ENCODE measurements at places on chromosomes 1 and 21.

DNA sequence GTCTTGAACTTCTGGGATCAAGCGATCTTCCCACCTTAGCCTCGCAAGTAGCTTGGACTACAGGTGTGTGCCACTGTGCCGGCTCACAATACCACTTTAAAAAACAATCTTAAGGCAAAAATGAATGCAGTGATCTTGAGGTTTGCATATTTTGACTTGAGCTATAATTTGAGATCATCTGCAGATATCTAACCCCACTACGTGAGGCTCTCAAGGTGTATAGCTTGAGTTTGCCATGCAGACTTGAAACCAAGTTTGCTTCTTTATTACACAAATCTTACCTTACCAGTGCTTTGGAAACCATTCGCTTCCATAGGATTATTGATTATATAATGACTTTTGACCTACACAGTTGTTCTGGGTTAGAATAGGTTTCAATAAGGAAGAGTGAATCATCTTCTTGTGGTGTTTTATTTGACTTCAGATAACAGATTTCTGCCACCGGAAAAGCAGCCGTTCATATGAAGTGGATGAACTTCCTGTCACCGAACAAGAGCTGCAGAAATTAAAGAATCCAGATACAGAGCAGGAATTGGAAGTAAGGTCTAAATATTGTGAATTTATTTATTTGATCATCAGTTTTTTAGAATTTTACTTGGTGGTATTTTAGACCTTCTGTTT lies 155.1 kb downstream of the VPS13D start:
- no peak for DNase-seq

GRCh38 chr1:183505454-183506089 lies 33.3 kb downstream of the SMG7 start:
- DNase-seq: no peak

- DNase-seq: no peak
These were observed 70.4 kb downstream of the PRPF38A start for GRCh38 chr1:52474807-52475206.

GRCh38 chr1:209318181-209319056 lies 265.1 kb upstream of the CAMK1G start:
- peak; percentile 35 for DNase-seq

DNA sequence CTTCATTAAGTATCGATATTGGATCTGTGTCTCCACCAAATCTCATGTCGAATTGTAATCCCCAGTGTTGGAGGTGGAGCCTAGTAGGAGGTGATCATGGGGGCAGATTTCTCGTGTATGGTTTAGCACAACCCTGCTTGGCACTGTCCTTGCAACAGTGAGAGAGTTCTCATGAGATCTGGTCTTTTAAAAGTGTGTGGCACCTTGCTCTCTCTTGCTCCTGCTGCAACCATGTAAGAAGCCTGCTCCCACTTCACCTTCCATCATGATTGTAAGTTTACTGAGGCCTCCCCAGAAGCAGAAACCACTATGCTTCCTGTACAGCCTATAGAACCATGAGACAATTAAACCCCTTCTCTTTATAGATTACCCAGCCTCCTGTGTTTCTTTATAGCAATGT lies 424.4 kb downstream of the NPHP4 start:
- DNase-seq: no peak
